Vagina (tissue), 2 donors: ENCODE measurements at places on chromosomes 3 and 15.

DNA sequence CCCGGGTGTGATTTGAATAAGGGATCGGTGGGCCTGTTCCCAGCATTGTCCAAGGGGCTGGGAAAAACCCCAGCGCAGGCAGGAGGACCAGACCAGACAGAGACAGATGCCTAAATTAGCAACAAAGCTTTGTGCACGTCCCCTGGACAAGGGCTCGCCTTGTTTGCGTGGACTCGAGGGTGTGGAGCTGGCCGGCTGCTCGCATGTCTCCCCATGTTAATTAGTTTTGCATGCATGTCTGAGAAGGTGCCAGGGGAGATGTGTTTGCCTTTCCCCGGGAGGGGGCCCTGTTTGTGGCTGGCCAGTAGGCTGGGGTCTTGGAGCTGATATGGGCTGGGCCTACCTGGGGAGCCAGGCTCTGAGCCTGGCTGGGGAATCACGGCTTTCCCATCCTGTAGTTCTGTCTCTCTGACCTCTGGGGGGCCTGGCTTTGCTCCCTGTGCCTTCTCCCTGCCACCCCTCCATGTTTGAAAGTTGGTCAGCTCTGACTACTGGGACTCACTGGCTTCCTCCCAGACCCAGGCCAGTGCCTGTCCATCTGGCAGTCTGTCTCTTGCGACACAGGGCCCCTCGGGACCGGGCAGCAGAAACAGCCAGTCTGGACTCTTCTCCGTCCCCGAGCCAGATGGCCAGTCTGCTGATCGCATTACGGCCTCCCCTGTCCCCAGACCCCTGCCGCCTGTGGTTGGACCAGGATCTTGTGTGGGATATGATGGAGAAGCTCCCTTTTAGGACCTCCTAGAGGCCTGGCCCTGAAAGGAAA, 55.4 kb upstream of the POLG start:
- no peak for DNase-seq
- H3K27me3 ChIP-seq: no peaks in the 10 kb centered on the region
- H3K4me3 ChIP-seq: no peak overlapping the region
- no peaks in the 10 kb centered on the region for H3K36me3 ChIP-seq
- no peak overlapping the region for H3K27ac ChIP-seq

GRCh38 chr3:113557374-113557773, 25.0 kb downstream of the SIDT1 start:
- H3K27me3 ChIP-seq: no peaks in the 10 kb centered on the region
- H3K4me3 ChIP-seq: no peak overlapping the region
- no peaks in the 10 kb centered on the region for H3K36me3 ChIP-seq
- no peak overlapping the region for H3K27ac ChIP-seq
- no peaks in the 10 kb centered on the region for H3K4me1 ChIP-seq
- DNase-seq: no peak

DNA sequence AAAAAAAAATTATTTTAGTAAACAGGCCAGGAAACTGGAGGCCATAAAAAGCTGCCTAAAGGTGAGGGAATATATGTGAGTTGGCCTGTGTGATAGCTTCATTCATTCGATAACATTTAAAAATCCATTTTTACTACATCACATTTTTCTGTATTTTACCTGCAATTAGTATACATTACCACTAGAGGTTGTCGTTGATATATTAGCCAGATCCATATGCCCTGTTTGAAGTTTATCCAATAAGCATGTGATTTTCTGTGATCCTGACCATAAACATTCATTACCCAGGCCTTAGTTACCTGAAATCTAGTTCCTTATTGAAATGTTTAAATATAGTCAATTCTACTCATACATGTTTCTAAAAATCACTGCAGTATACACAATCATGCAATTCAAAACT, 71.4 kb downstream of the ARNT2 start:
- H3K36me3 ChIP-seq: no peaks in the 10 kb centered on the region
- H3K4me1 ChIP-seq: peaks cover 12% of the 10 kb centered on the region
- no peak overlapping the region for H3K27ac ChIP-seq

DNA sequence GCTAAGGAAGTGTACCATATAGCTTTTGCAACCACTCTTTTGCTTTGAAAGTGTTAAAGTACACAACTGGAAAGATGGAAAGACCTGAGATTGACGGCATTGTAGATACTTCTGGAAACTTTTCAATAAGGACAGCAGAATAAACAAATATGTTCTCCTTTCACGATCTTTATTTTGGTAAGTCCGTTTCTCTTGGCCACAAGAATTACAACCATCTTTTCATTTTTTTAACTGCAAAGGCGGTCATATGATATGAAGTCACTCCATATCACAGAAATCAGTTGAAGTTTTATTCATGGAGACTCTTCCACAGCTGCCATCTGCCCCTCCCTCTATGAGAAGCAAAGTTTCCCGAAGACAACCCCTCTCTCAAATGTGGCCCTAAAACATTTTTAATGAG, 303.4 kb upstream of the ICE2 start:
- H3K27ac ChIP-seq: no peak overlapping the region
- H3K27me3 ChIP-seq: no peaks in the 10 kb centered on the region
- no peaks in the 10 kb centered on the region for H3K36me3 ChIP-seq
- DNase-seq: no peak

DNA sequence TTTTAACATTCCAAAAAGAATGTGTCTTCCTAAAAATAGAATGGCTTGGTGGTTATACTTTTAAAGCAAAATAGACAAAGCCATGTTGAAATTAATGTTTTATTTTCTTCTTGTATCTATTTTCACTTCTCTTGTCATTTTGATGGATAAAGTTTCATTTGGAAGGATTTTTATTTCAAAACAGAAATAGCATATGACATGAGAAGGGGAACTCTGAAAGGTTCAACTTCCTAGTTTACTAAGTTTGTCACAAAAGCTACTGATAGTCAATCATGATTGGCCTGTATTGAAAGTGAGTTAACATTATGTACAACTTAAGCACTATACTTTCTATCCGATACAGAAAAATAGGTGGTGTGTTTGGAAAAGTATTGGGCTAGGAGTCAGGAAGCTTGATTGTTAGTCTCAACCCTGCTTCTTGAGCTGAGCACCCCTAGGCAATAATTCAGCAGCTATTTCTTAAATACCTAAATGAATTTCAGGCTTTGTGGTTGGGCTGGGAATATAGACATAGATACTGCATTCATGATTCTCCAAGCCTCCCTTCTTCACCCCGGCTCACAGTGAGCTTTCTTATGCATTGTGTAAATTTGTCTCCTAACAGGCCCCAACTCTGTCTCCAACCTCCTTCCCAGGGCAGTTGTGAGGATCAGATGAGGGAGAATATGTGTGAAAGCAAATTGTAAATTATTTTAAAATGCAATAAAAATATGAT, 46.9 kb upstream of the CSPG4 start:
- no peak overlapping the region for H3K4me3 ChIP-seq
- H3K27ac ChIP-seq: no peak overlapping the region
- no peaks in the 10 kb centered on the region for H3K27me3 ChIP-seq

- H3K36me3 ChIP-seq: no peaks in the 10 kb centered on the region
- no peak overlapping the region for H3K4me3 ChIP-seq
- no peak overlapping the region for H3K27ac ChIP-seq
- no peak for DNase-seq
- no peaks in the 10 kb centered on the region for H3K4me1 ChIP-seq
These were observed 7.3 kb upstream of the TM6SF1 start for GRCh38 chr15:83100097-83100646.

- DNase-seq: no peak
- no peak overlapping the region for H3K27ac ChIP-seq
- H3K4me1 ChIP-seq: peaks cover 40% of the 10 kb centered on the region
- no peaks in the 10 kb centered on the region for H3K36me3 ChIP-seq
These were observed 54.7 kb downstream of the CORO2B start for GRCh38 chr15:68633231-68634121.

DNA sequence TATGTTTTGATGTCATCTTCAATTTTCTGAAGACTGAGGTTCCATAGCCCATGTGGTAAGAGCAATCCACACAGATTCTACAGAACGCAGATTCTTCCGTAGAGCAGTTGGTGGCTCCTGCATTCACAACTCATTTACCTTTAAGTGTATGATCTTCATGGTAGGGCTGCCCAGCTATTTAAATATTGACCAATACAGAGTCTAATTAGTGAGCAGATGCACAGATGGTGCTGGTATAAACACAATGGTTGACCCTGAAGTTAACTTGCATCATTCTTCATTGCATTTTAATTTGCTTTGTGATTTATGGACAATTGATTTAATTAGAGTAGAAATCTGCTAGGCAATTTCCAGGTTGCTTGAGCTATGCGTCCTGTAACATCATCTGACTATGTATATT, 269.2 kb downstream of the SQOR start:
- DNase-seq: no peak
- no peaks in the 10 kb centered on the region for H3K27me3 ChIP-seq
- no peak overlapping the region for H3K4me3 ChIP-seq
- no peaks in the 10 kb centered on the region for H3K36me3 ChIP-seq

DNA sequence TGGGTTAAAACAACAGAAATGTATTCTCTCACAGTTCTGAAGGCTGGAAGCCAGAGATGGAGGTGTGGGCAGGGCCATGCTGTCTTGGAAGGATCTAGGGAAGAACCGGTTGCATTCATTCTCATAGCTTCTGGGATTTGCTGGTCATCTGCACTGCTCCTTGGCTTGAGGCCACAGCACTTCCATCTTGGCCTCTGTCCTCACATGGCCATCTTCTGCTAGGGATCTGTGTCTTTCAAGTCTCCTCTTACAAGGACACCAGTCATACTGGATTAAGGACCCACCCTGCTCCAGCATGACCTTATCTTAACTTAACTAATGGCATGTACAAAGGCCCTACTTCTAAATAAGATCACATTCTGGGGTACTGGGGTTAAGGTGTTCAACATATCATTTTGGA, 47.7 kb downstream of the RPLP1 start:
- no peaks in the 10 kb centered on the region for H3K27me3 ChIP-seq
- no peaks in the 10 kb centered on the region for H3K4me1 ChIP-seq
- DNase-seq: no peak

GRCh38 chr3:42852441-42852840, 23.2 kb downstream of the CYP8B1 start:
- peaks cover 4% of the 10 kb centered on the region for H3K4me1 ChIP-seq
- peak; percentile 37 for DNase-seq
- H3K27me3 ChIP-seq: no peaks in the 10 kb centered on the region
- H3K36me3 ChIP-seq: no peaks in the 10 kb centered on the region
- H3K27ac ChIP-seq: no peak overlapping the region

- no peak overlapping the region for H3K4me3 ChIP-seq
- H3K27ac ChIP-seq: no peak overlapping the region
- H3K27me3 ChIP-seq: no peaks in the 10 kb centered on the region
- no peak for DNase-seq
These were observed 707.1 kb upstream of the CFAP20DC start for GRCh38 chr3:59756934-59757333.

- no peaks in the 10 kb centered on the region for H3K4me1 ChIP-seq
- H3K27ac ChIP-seq: no peak overlapping the region
- H3K36me3 ChIP-seq: no peaks in the 10 kb centered on the region
- no peaks in the 10 kb centered on the region for H3K27me3 ChIP-seq
These were observed 81.3 kb downstream of the ZMAT3 start for GRCh38 chr3:178990293-178990692.

- no peak overlapping the region for H3K4me3 ChIP-seq
- no peaks in the 10 kb centered on the region for H3K36me3 ChIP-seq
- DNase-seq: no peak
- no peaks in the 10 kb centered on the region for H3K27me3 ChIP-seq
- H3K4me1 ChIP-seq: no peaks in the 10 kb centered on the region
These were observed 11.3 kb upstream of the PIAS1 start for GRCh38 chr15:68042855-68043222.

GRCh38 chr3:66394753-66395249, 106.0 kb downstream of the LRIG1 start:
- H3K27ac ChIP-seq: no peak overlapping the region
- DNase-seq: no peak
- peaks cover 36% of the 10 kb centered on the region for H3K4me1 ChIP-seq
- no peaks in the 10 kb centered on the region for H3K36me3 ChIP-seq
- H3K27me3 ChIP-seq: no peaks in the 10 kb centered on the region

DNA sequence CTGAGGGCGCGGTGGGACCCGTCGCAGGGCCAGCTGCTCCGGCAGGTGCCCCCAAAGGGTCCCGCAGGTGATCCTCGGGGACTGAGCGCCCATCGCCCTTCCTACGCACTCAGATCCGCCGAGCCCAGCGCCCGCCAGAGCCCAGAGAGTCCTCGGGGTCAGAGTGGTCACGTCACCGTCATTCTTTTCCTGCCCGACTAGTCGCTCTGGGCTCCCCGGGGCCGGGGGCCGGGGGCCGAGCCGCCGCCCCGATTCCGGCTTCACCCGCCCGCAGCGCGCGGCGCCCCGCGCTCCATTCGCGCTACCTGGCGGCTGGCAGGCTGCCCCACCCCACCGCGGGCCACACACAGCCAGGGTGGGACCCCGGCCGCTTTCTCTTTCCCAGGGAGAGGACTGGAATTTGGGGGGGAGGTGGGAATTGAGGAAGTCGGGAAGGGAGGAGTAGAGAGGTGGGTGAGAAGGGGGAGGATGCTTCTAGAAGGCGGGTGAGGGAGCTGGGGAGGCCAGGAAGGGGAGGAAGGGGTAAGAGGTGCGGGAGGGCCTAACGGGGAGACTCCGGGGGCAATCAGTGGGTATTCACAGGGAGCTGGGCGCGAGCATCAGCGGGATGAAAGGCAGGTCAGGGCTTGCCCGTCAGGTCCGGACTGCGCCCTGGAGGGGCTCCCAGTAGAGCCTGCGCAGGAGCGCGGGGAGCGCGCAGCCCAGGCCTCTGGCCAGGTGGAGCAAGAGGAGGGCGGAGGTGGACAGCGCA, 36.1 kb upstream of the EPHB3 start:
- H3K36me3 ChIP-seq: no peaks in the 10 kb centered on the region
- no peaks in the 10 kb centered on the region for H3K27me3 ChIP-seq
- H3K4me1 ChIP-seq: peaks cover 6% of the 10 kb centered on the region
- H3K4me3 ChIP-seq: peak overlapping the region; percentile 40

- H3K27ac ChIP-seq: no peak overlapping the region
- H3K36me3 ChIP-seq: no peaks in the 10 kb centered on the region
- no peaks in the 10 kb centered on the region for H3K27me3 ChIP-seq
- H3K4me3 ChIP-seq: no peak overlapping the region
- DNase-seq: no peak
These were observed 15.6 kb upstream of the RAP2B start for GRCh38 chr3:153146191-153147053.

DNA sequence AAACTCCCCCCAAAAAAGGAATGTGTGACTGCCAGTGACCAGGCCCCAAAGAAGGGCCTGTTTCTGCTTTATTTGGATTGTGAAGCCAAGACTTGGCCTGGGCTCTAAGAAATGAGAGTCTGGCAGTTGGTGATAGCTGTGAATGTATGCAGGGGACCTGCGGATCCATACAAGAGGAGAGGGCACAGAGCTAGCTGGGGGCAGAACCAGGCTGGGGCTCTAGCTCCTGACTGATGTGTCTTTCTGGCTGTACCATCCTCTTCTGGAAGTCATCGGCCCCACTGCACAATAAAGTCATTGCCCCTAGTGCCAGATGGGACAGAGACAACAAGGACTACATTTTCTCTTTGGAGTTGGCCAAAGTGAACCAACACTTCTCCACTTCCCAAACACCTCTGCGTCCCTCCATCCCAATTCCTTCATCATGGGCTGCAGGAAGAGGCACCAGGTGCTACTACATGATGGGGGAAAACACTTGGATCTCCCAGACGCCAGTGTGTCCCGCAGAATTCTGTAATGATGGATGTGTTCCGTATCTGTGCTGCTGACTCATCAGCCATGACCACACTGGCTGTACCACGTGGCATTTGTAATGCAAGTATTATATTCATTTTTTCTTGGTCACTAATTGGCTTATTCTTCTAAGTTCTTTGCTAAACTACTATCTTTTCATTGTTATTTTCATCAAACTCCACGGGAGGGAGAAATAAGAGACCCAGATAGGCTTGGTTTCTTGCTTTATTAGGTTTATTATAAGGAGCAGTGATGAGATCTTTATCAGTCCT, 1.7 kb upstream of the PLA2G4F start:
- no peak overlapping the region for H3K4me3 ChIP-seq
- H3K36me3 ChIP-seq: no peaks in the 10 kb centered on the region
- peaks cover 25% of the 10 kb centered on the region for H3K4me1 ChIP-seq
- H3K27me3 ChIP-seq: no peaks in the 10 kb centered on the region
- H3K27ac ChIP-seq: no peak overlapping the region
- no peak for DNase-seq
